ENCODE measurements at places on chromosomes 3 and 15. TPM values are rescaled to one million over a fixed set of nuclear protein-coding genes. Genes with fewer than 3 reads are reported as not detected.

PRTG gene
- total RNA-seq, result not detected

HES1 gene
- total RNA-seq, result 2.5 TPM

DNA sequence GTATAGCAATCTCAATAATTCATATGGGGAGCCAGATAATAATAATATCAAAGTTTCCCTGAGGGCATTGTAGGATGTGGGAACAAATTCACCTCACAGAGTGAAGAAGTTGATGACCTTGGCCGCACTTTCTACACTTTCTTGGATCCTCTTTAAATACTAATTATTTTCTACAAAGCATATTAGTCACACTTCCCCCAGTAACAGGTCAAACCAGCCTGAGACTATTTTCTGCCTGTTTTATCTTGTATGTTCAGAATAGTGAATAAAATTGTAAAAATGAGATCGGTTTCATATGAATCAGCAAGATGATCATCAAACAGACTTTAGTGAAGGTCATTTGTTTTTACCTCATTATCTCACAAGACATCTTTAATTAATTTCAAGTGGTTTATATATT, 2.3 kb upstream of the OR5K3 start:
- no peak for DNase-seq

CAMK2N2 gene
- total RNA-seq, result 0.34 TPM

TMIE gene
- 1.0 TPM for total RNA-seq

INSYN1 gene
- total RNA-seq, result not detected

- DNase-seq, result no peak
These were observed 838.5 kb downstream of the DIPK2A start for GRCh38 chr3:144810160-144810559.

FAM3D gene
- not detected for total RNA-seq

FBXL2 gene
- total RNA-seq, result not detected

SAMMSON gene
- not detected for total RNA-seq

DNA sequence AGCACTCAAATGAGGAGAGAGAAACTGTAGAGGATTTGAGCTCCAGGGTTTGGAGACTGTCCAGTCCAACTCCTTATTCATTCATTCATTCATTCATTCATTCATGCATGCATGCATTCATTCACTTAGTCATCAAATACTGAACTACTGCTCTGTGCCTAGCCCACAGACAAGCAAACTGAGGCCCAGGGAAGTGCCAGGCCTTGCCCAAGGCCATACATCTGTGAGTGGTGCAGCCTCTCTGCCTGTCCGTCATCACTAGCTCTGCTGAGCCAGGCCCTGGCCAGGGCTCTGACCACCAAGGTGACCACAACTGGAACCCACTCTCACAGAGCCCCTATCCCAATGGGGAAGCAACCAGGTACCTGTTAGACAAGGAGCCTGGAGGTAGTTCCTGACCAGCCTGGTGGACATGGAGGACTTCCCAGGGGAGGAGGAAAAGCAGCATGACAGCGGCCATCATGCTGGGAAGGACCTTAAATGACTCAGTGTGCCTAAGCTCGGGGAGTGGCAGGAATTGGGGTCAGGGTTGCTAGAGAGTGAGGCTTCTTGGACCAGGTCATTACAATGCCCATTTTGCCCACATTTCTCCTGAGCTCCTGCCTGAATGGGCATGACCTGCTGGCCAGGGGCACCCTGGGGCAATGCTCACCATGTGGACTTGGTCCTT, 27.5 kb upstream of the RPL29 start:
- DNase-seq, result no peak

- no peak for DNase-seq
These were observed 402.6 kb upstream of the GBE1 start for GRCh38 chr3:82163907-82164520.

NSMCE3 gene
- total RNA-seq, result 7.9 TPM

GRCh38 chr3:37905987-37906674, 44.5 kb downstream of the CTDSPL start:
- no peak for DNase-seq

ADGRG7 gene
- not detected for total RNA-seq

DNA sequence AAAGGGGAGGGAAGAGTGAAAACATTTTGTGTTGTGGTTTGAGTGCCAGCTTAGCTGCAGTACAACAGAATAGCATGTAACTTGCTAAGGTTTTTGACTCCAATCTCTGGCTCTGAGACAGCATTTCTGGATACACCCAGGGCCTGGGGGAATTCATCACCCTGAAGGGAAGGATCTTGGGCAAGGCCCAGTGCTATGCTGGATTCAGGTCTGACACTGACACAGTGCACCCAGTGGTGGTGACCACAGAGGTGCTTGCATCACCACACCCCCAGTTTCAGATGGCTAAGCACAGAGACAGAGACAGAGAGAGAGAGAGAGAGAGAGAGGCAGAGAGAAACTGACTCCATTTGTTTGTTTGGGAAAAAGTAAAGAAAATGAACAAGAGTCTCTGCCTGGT, 74.1 kb upstream of the KBTBD8 start:
- no peak for DNase-seq

ATG3 gene
- 55.3 TPM for total RNA-seq

DNA sequence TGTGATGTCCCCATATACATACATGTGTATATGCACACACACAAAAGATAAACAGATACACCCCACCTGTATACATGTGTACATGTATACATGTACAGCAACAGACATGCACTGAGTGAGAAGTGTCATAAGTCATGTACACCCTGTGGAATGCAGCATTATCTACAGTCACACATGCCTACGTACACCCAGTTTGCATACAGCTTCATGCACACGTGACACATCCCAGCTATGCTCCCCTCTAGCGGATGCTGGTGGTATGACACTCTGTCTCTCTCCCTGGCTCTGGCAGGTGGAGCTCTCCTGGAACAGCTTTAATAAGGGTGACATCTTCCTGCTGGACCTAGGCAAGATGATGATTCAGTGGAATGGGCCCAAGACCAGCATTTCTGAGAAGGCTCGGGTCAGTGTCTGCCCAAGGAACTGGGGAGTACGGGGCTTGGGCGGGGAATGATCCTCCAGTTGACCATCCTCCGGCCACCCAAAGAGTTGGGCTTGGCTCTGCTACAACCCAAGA, 6.3 kb downstream of the VILL start:
- DNase-seq, result peak; percentile 88

TRIM71 gene
- 0.08 TPM for total RNA-seq

GRCh38 chr3:13322324-13322723, 97.8 kb downstream of the NUP210 start:
- no peak for DNase-seq

DNA sequence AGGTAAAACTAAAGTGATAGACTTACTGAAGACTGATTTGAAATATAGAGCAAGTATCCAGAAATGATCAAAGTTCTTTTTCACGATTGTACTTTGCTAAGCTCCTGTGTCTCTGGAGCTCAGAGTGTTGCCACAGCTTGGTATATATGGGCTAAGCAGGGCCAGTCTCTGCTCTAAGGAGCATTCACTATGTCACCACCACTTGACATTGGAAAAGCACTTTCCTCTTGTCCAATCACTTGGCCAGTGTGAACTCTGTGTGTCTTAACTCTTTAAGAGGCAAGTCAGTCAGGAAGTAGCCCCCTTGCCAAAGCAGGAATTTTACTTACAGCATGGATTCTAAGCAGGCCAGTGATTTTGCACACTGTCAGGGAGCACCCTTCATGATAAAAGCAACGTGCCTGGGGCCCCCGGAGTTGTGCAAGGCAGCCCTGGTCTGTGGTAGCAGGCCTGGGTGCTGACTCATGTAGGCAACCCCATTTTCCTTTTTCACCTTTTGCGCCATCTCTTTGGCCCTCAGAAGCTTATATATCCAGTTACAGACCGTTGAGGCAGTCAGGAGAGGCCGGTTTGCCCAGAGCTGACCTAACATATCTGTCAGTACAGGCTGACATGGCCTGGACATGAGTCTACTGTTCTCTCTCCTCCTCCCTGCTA, 73.0 kb downstream of the HCN4 start:
- no peak for DNase-seq

FAM131A gene
- total RNA-seq, result 4.1 TPM

- no peak for DNase-seq
These were observed 903.7 kb downstream of the EPHA3 start for GRCh38 chr3:90011131-90011530.

GOLGA6A gene
- 1.1 TPM for total RNA-seq

EFHB gene
- 1.2 TPM for total RNA-seq

DNA sequence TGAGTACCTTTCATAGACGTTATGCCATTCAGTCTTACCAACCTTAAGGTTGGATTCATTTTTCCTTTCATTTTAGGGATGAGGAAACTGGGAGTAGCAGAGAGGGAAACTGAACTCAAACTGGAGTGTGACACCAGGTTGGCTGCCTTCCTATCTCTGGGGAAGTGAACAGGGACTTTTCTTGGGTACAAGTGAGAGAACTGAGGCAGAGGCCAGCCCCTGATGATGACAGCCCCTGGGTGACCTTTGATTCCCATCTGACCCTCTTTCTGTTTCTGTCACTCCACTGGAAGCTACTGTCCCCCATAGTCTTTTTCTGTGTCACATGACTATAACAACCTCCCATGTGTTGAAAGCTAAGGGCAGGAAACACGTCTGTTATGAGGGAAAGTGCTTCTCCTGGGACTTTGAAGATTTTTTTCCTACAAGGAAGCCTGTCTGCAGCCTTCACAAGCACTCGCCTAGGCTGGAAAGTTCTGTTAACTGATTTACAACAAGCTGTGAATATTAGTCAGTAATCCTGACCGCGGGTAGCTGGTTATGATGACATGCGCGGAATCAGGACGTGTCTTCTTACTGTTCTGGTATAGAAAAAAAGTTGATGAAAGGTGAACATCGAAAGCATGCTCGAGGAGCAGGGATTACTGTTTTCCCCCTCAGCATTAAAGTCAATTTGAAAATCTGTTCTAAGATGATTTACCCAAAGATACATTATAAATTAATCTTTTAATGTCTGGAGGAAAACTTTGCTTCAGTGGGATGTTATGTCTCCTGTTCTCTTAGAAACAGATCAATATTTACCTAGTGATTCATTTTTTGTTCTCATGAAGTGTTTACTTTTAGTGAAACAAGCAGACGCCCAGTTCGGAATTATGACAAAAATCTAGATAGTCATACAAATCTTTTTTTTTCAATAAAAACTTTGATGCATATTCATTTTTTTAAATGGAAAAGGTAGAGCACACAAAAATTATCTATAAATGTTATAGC, 31.5 kb downstream of the ABHD2 start:
- no peak for DNase-seq

All from activated naive CD4-positive, alpha-beta T cell treated with anti-CD3 and anti-CD28 coated beads, Interleukin-2, amount 50 U/mL, for 72 hours (primary cell).